NCI-H460 (cell line): ENCODE measurements at places on chromosomes 3 and 15. TPM values are rescaled to one million over a fixed set of nuclear protein-coding genes. Genes with fewer than 3 reads are reported as not detected.

GRCh38 chr3:38689774-38690173, 40.3 kb upstream of the SCN5A start:
- no peak for DNase-seq

GRCh38 chr15:81049835-81050234, 49.1 kb downstream of the TLNRD1 start:
- DNase-seq: no peak

DNA sequence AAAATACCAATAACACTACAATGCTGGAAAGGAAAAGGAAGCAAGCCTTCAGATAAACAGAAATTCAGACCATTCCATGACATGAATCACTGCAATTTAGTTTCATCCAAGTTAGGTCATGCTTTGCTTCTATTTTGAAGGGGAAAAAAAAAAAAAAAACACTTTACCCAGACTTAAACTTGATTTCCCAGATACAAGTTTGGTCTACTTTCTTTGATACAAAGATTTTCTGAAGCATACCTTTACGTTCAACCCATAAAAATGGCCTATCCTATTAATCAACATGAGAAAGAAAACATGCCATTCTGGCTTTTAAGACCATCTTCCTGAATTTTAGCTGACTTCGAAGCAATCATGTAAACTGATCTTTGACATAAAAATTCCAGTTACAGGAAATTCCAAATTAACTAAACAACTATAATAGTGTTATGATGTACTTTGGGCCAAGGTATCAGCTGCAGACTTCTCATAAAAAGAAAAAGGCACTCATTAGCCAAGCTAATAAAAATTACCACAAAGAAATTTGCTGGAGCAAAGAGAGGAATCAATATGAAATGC, 12.6 kb downstream of the OSBPL10 start:
- DNase-seq: no peak

GRCh38 chr3:23657647-23658046, 148.1 kb upstream of the UBE2E1 start:
- DNase-seq: no peak

GRCh38 chr3:19256313-19256712, 108.0 kb downstream of the KCNH8 start:
- no peak for DNase-seq

GRCh38 chr3:197209366-197210260, 88.8 kb downstream of the DLG1 start:
- DNase-seq: no peak

- DNase-seq: no peak
Measured at GRCh38 chr3:31198890-31199289, 304.4 kb upstream of the GADL1 start.

GRCh38 chr3:30502742-30503073, 103.7 kb upstream of the TGFBR2 start:
- no peak for DNase-seq

- peak; percentile 73 for DNase-seq
Measured at GRCh38 chr15:45162771-45163507, 24.8 kb downstream of the SHF start.

DNA sequence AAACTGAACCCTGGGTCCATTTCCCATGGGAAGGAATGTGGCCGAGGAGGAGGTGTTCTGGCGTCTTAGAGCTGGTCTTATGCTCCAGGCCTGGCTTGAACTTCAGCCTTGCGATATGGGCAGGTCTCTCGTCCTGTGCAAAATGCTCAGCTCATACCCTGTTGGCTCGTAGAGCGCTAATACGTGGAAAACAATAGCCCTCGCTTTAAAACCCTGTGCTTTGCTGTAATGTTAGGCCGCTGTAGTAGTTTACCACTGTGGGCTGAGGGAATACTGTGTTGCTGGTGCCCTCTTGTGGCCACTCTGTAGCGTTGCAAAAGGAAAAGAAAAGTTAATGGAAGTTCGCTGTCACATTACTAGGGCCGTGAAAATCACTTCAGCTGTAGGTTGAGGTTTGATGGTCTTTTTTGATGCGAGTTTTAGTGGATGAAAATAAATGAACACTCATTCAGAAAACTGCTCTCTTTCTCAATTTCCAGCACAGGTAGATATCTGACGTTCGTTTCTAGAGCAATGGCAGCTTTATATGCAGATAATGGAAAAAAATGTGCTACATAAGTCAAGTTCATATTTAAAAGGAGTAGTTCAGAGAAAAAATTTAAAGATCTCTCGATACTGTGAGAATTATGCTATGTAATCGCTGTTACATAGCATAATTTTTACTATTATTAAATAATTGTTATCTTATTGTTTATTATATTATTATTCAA, 92.9 kb downstream of the MCTP2 start:
- peak; percentile 33 for DNase-seq

HTR3E gene
- not detected in 2 replicates for total RNA-seq

NME9 gene
- total RNA-seq: not detected in 2 replicates

CLRN1 gene
- total RNA-seq: not detected in 2 replicates

SLC27A2 gene
- total RNA-seq: 18.7 and 20.0 TPM in 2 replicates

IL20RB gene
- 7.1 and 8.8 TPM in 2 replicates for total RNA-seq

QARS1 gene
- total RNA-seq: 143 and 164 TPM in 2 replicates

CACNA1D gene
- not detected in 2 replicates for total RNA-seq

CA12 gene
- 29.6 and 33.0 TPM in 2 replicates for total RNA-seq
